ENCODE measurements at places on chromosomes 3 and 15.

GRCh38 chr15:100170291-100171210 is 171.2 kb downstream of the ADAMTS17 start:
- no peak for DNase-seq

- DNase-seq = peak; percentile 20
Measured at GRCh38 chr3:154904328-154904727, 175.8 kb upstream of the MME start.

DNA sequence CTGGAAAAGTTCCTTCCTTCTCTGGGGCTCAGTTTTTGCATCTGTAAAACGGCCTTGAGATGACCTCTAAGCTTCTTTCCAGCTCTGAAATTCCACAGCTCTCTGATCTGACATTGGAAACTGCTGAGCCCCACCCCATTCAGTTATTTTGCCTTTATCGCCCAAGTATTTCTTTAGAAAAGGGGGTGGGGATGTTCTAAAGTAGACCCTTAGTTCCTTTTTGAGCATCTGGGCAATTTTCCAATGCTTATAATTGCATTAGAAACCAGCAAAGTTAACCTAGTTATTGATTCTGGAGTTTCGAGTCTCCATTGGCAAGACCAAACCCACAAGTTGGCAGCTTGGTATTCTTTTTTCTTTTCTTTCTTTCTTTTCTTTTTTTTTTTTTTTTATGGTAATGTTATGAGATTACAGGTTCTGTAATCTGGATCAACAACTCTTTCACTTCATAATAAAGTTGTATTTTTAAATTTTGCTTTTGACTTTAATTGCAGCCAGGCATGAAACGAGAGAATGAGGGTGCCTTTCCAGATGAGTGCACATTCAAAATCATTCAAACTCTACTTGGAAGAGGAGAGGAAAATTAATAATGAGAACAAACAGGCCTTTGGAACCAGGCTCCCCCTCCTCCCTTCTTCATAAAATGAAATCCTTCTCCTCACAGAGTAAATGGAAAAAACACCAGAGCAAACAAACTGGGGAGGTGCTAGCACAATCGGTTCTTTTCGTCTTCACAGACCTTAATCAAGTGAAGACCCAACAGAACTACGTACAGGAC is 76.8 kb upstream of the LRIG1 start:
- DNase-seq = no peak

DNA sequence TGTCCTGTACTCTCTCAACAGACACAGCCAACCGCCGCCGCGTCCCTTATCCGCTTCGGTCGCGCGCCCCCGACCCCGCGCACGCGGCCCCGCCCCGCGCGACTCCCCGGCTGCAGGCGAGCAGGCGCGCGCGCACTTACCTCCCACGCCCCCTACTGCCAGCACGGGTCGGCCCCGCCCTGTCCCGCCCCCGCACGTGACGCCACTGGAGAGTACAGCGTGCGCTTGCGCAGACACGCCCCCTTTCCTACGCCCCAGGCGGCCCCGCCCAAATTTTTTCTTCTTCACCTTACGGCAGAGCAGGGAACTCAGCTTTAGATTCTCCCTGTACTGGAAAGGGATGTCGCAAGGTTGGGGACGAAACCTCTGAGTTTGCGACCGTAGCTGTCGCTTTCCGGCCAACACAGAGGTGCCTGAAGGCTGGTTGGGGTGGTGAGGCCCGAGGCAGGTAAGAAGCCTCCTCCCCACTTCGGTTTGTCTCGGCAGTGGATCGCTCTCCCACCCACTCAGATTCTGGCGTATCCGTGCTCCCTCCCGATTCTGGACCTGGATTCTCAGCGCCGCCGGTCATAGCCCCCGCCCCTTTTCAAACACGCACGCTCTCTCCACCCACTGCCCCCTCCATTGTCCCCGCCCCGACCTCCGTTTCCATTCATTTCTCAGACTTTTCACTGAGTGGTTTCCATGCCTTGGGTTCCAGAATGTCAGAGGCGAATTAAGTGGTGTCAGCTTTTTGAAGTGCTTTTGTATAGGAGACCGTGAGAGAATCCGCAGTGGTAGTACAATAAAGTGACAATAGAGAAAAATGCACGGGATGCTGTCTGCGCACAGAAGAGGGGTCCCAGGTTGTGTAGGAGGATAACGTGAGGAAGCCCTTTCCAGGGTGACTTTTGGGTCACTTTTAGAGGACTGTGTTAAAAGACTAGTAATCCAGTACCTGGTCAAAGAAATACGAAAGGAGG is at the start of the genes MYO9A and SENP8:
TSS of gene MYO9A (minus strand) at position 134 of the 962 bp plus-strand sequence. CDS start 71,587 bp downstream, outside the sequence.
TSS of gene SENP8 (plus strand) at position 387 of the 962 bp plus-strand sequence. CDS start 21,221 bp downstream, outside the sequence.
- DNase-seq = peak; percentile 98

DNA sequence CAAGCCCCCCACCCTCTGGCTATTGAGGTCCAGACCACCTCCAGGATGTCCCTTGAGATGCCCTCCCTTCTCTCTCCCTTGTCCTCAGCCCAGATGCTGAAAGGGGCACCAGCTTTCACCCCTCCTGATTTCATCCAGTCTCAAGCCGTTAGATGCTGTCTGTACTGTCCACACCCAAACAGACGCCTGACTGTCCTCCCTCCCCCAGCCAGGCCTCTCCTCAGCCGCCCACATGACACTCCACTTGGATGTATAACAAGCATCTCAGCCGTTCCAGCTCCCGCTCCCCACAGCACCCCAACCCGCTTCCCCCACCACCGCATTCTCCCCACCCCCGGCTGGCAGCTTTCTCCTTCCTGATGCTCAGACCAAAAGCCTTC is 25.0 kb upstream of the CYP11A1 start:
- DNase-seq = peak; percentile 17

- no peak for DNase-seq
Measured at GRCh38 chr3:13702286-13702685, 153.4 kb downstream of the FBLN2 start.

GRCh38 chr15:81256916-81257315 is 60.2 kb downstream of the IL16 start:
- DNase-seq = peak; percentile 57

DNA sequence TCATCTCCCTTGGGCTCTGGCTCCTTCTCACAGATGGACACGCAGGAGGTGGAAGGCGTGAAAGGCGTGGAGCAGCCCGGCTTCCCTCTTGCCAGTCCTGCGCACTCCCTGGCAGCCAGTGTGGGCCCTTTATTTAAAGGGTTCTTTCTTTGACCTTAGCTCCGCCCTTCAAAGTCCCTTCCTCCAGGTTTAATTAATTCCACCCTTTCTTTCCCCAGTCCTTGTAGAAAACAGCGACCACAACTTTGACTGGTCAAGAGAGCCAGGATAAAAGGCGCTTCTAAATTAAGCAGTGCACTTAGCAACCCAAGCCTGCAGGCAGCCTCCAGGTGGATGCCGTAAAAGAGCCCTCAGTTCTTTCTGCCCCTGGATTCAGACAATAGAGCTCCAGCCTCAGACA is at the start of gene HDC:
TSS of gene HDC (minus strand) at position 107 of the 400 bp plus-strand sequence. CDS start at position 4, 103 bp downstream.
- no peak for DNase-seq

DNA sequence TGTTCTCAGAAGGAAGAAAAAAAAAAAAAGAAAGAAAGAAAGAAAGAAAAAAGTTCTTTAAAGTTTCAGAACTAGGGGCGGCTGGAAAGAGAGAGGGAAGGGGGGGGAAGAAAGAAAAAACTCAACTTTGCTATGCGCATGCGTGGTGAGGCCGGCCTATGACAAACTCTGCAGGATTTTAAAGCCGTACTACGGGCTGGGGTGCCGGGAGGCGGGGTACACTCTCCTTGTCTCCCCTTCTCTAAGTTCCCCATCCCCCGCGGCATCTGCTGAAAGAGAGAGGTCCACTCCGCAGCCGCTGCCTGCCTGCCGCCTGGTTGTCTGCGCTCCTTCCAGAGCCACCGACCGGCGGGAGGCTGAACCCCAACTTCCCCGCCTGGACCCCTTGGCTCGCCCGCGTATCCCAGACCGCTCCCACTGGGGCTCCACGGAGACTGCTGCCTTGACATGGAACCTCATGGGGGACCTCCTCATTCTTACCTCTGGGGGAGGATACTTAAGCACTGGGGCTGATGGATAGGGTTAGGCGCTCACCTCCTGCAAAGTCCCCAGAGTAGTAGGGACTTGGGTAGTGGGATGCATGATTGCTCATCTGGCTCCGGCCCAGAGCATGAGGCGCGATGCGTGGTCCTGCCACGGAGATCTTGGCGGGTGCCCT is 1.4 kb upstream of the WNT5A start:
- peak; percentile 80 for DNase-seq

DNA sequence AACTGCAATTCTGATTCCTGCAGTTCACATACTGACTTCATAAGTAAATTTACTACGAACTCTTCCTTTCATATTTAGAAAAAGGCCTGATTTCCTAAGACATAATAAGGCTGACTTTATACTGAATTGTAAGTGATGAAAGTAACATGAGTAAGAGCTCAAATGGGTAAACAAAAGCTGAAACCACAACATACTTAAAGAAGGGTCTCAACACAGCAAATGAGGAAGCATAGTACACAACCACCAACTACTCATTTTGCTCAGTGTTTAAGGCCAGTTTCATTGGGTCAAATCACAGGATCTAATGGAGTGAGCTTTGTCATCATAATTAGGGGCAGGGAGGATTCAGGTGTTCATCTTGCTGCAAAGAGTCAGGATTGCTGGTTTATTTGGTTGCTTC is 81.4 kb downstream of the SETD2 start:
- DNase-seq = no peak

GRCh38 chr3:73610493-73610892 is 14.2 kb downstream of the PDZRN3 start:
- DNase-seq = no peak

DNA sequence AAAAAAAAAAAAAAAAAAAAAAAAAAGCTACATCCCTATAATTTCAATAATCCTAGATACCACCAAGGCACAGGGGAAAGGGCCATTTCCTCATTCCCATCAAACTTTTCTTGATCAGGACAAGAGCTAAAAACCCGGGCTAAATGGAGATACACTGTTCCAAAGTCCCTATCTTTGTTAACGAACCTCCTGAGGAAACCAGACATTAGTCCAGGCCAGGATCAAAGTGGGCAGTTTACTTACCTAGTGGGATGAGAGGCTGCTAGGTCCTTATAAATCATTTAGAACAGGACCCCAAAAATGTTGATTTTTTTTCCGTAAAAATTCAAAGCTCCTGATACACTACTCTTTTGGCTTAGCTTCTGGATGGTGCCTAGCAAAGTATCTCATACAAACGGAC is 35.6 kb downstream of the UBR1 start:
- no peak for DNase-seq

- no peak for DNase-seq
Measured at GRCh38 chr3:5510300-5510699, 322.8 kb downstream of the EDEM1 start.

DNA sequence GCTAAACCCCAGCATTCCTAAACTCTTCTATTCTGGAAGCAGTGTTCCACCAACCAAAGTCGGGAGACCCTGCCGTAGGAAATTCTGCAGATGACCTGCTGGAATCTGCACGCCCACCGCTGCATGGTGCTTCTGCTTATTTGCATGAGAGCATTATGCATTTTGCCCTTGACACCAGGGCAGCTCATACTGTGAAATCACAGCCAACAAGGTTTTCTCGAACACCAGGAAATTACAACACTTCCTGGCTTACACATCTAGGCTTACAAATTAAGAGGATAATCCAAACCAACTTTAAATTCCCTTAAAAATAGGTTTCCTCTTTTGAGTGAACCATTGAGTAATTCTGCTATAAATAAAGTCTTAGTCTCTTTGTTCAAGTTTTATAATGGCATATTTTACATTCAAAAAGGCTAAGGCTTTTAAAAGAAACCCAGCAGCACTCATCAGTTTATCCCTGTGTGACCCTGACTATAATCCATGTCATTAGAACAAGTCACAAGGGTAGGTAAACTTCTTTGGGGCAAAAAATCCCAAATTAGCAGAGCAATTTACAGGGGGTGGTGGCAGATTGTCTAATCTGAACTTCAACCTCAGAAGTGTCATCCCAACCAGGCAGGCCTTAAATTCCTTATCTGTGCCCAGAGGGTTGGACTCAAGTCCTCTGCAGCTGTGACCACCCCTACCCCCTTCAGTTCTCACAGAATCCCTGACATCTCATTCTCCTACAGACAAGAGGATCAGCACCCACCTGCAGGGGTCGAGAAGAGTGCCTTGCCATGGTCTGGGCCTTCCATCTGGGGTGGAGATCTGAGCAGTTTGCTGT is 33.5 kb upstream of the RBP1 start:
- DNase-seq = no peak

DNA sequence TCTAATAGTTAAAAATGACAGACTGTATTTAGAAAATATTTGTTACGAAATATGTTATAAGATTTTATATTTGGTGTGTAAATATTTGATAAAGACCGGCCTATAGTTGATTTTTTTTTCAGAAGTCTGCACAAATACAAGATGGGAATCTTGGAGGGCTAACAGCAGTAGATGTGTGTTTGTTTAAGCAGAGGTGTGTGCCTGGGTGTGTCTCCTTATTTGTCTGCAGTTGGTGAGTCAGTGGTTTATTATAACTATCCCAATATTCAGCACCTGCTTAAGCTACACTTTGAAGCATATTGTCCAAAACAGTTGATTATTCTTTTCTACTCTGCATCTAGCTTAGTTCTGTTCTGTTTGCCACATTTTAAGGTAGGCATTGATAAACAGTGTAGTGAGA is 12.4 kb downstream of the GLCE start:
- no peak for DNase-seq

GRCh38 chr15:49823987-49824774 is 203.3 kb downstream of the DTWD1 start:
- no peak for DNase-seq

DNA sequence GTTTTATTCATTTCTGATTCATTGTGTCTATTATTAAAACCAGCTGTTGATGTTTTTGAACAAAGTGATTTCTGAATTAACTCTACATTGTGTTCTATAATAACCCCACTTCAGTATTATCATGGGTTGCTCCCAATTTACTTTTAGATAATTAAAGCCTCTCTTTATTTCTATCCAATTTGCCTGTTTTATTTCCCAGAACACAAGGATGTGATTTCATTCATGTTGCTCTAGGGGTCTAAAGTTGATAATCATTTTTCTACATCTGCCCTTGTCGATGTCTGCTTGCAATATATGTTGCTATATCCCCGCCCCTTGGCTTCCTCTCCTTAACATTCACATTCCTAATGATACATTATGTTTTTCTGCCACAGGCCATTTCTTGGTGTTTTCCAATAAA is 747.3 kb downstream of the CADM2 start:
- DNase-seq = no peak

Data from common myeloid progenitor, CD34-positive (primary cell).